Naive thymus-derived CD8-positive, alpha-beta T cell (primary cell): ENCODE measurements at places on chromosomes 3 and 15.
A peak's percentile ranks its signal among the peaks of the same experiment; 100 is the strongest.

GRCh38 chr15:91954292-91954691 is 100.8 kb downstream of the SLCO3A1 start:
- no peaks in the 10 kb centered on the region for H3K27me3 ChIP-seq
- no peak overlapping the region for H3K4me3 ChIP-seq
- no peak overlapping the region for H3K27ac ChIP-seq
- H3K4me1 ChIP-seq, result peaks cover 46% of the 10 kb centered on the region
- H3K36me3 ChIP-seq, result no peaks in the 10 kb centered on the region
- DNase-seq, result no peak

DNA sequence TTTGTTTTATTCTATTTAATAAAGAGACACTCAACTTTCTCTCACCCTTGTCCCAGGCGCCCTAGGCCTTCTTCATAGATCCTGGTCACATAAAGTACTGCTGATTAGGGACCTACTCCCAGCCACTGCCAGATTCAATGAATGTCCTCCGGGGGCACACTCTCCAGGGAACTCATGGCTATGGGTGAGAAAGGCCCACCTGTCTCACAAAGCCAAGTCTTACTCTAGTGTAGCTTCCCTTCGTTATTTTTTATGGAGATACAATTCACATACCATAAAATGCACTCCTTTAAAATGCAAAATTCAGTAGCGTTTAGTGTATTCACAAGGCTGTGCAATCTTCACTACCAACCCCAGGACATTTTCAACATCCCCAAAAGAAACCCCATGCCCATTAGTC is 87.8 kb downstream of the ADCY5 start:
- no peak for DNase-seq
- H3K4me3 ChIP-seq, result no peak overlapping the region
- H3K36me3 ChIP-seq, result no peaks in the 10 kb centered on the region
- H3K27ac ChIP-seq, result no peak overlapping the region
- H3K4me1 ChIP-seq, result no peaks in the 10 kb centered on the region

DNA sequence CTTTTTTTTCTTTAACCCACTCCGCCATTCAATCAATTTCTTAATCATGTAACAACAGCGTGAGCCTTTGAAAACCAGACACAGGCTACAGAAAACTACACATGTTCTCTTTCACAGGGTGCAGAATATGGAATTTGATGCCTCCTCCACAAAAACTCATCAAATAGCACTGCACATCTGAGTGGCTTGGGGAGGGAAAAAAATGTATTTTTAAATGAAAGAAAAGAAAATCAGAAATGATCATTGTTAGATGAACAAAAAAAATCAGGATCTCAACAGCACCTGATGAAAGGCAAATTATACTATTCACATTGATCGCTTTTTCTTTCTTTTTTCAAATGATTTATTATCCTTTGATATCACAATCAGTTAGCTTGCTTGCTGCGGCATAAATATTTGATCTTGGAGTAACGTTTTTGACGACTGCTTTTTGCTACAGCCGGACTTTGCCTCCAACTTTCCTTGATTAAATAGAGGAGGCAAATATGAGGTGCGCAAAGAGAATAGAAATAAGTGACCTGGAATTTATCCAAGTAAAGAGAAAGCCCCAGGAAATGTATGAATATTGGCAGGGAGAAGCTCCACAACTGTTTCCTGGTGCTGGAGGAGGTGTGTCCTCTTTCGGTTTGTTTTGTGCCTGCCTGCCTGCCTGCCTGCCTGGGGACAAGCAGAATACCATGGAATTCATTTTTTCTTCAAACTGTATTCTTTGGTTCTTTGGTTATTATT is 63.1 kb downstream of the EDEM1 start:
- H3K36me3 ChIP-seq, result no peaks in the 10 kb centered on the region
- no peak for DNase-seq
- peaks cover 2% of the 10 kb centered on the region for H3K4me1 ChIP-seq
- no peak overlapping the region for H3K4me3 ChIP-seq
- H3K27ac ChIP-seq, result no peak overlapping the region
- H3K27me3 ChIP-seq, result no peaks in the 10 kb centered on the region

- no peak for DNase-seq
- peaks cover 93% of the 10 kb centered on the region for H3K4me1 ChIP-seq
- H3K4me3 ChIP-seq, result peak overlapping the region; percentile 34
- peaks cover 38% of the 10 kb centered on the region for H3K36me3 ChIP-seq
- no peaks in the 10 kb centered on the region for H3K27me3 ChIP-seq
Measured at GRCh38 chr3:152382312-152383135, 113.8 kb downstream of the MBNL1 start.

DNA sequence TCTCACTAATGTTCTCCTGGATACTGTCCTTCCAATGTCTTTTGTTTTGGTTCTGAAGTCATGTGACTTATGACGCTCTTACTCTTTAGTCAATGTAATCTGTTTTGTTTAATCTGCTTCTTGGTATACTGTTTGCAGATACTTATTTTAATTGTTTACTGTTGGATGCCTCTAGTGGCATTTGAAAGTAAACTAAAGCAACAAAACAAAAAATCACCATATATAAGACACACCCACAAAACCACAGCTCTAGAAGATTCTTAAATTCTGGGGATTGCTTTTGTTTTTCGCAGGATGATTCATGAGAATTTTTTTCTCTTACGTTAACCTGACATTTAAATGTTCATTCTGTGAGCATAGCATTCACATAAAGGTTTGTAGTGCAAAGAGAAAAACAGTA is 16.8 kb downstream of the SLC25A26 start:
- no peak overlapping the region for H3K4me3 ChIP-seq
- H3K27ac ChIP-seq, result no peak overlapping the region
- no peak for DNase-seq
- peaks cover 61% of the 10 kb centered on the region for H3K36me3 ChIP-seq
- H3K4me1 ChIP-seq, result peaks cover 21% of the 10 kb centered on the region
- no peaks in the 10 kb centered on the region for H3K27me3 ChIP-seq

GRCh38 chr3:156665291-156665690 is 9.1 kb upstream of the TIPARP start:
- H3K4me1 ChIP-seq, result peaks cover 8% of the 10 kb centered on the region
- no peak overlapping the region for H3K27ac ChIP-seq
- H3K36me3 ChIP-seq, result no peaks in the 10 kb centered on the region
- H3K4me3 ChIP-seq, result no peak overlapping the region

- peak overlapping the region; percentile 41 for H3K4me3 ChIP-seq
- peaks cover 19% of the 10 kb centered on the region for H3K4me1 ChIP-seq
- no peak for DNase-seq
- peaks cover 27% of the 10 kb centered on the region for H3K27me3 ChIP-seq
- no peaks in the 10 kb centered on the region for H3K36me3 ChIP-seq
Measured at GRCh38 chr3:66603151-66603611, 102.4 kb upstream of the LRIG1 start.

DNA sequence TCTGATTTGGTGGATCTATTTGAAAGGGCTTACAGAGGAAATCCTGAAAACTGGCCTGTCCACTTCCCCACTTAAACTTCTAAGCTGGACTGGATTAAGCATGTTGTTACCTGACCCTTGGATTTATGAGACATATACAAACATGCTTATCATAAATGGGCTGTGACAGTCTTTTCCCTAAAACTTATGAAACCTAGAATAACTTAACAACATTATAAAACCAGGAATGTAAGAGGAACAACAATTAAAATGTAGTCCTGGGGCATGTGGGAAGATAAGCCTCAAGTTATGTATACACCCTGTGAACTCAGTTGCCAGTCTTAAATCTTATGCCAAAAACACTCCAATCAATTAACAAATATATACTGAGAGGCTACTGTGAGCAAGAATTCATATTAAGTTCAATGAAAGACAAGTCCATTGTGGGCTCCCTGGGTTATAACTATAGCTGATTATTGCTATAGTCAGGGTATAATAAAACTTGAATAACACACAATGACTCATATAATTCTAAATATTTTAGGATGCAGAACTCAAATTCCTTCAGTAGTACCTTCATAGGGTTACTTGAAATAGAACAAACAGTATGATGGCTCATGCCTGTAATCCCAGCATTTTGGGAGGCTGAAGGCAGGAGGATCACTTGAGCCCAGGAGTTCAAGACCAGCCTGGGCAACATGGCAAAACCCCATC is 87.2 kb upstream of the PPIB start:
- no peaks in the 10 kb centered on the region for H3K27me3 ChIP-seq
- H3K4me3 ChIP-seq, result no peak overlapping the region
- H3K27ac ChIP-seq, result no peak overlapping the region
- H3K36me3 ChIP-seq, result peaks cover under 1% of the 10 kb centered on the region
- H3K4me1 ChIP-seq, result peaks cover 12% of the 10 kb centered on the region
- DNase-seq, result no peak

- peaks cover 37% of the 10 kb centered on the region for H3K4me1 ChIP-seq
- H3K27me3 ChIP-seq, result no peaks in the 10 kb centered on the region
- DNase-seq, result no peak
Measured at GRCh38 chr3:18443665-18444594, 18.8 kb upstream of the SATB1 start.

DNA sequence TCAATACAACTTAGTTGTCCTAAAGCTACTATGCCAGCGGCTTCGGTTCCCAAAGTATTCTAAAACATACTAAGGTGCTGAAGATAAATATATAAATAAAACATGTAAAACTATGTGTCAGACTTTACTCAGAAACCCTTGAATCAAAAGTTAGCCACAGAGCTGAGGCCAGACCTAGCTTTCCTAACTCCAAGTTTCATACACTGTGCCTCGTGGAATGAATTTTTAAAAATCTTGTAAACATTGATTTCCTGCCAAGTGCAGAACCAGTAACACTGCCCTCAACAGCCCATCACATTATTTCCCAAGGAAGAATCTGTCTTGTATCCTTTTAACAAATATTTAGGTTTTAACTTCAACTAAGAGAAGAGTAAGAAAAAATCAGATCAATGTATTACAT is 36.4 kb downstream of the TAMM41 start:
- H3K27me3 ChIP-seq, result no peaks in the 10 kb centered on the region
- peaks cover 30% of the 10 kb centered on the region for H3K36me3 ChIP-seq
- H3K4me3 ChIP-seq, result no peak overlapping the region

DNA sequence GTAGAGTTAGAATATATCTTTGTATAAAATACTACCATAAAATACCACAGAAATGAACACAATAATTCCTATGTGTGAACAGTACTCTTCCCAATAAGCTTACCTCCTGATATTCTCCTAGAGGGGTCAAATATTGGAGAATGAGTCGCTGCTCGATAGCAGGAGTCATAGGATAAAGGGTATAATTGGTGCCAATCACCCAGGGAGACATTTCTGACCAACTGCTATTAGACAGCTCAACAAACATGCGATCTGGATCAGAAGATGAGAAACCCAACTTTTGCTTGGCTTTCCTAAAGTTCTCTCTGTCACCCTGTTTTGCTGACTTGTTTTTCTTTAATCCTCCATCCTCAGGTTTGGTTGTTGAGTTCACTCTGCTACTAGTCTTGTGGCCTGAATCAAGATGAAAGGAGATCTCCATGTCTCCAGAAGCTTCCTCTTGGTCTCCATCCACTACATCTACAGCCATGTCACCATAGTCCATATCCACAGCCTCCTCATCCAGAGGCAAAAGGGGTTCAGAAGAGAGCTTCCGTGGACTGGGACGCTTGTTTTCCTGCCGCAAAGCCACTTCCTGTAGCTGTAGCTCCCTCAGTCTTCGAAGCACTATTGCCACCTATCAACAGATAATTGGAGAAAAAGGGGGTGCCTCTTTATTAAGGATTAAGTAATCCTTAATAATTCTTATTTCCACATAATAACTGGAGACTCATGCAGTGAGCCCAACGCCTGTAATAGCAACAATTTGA is 50.4 kb downstream of the RBM15B start:
- peak overlapping the region; percentile 53 for H3K27ac ChIP-seq
- H3K27me3 ChIP-seq, result no peaks in the 10 kb centered on the region

DNA sequence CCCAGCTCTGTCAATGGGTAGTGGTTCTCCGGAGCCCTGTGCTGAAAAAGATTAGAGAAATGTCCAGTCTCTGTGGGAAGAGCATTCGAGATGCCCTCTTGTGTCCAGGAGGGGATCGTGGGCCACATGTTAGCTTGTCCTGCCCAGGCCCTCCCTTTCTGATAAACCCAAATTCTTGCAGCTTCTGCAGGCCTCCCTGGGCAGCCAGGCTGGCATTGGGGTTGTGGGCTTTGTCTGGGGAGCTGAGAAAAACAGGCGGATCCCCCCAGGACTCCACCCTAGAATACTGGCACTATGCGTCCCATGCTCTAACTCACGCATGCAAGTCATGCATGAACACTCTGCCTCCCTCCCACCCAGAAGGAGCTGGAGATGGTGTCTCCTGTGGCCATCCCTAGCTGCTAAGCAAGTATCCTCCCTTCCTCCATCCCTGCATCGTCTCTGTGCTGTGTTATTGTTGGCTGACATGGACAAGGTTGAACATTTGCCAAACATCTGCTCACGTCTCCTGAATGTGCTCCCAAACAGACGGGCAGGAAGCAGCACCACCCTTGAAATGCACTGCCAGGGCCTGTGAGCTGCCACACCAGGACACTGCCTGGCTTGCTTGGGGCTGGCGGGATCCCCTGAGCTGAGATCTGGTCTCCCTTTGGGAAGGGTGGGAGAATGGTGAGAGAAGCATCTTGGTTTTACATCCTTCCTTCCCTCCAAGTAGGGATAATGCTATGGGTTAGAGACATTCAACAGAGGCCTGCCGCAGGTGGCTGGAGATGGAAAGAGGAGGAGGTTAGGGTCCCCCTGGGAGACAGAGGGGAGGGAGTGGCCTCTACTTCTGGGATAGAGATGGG is 26.5 kb downstream of the CFAP161 start:
- DNase-seq, result no peak
- no peak overlapping the region for H3K4me3 ChIP-seq

DNA sequence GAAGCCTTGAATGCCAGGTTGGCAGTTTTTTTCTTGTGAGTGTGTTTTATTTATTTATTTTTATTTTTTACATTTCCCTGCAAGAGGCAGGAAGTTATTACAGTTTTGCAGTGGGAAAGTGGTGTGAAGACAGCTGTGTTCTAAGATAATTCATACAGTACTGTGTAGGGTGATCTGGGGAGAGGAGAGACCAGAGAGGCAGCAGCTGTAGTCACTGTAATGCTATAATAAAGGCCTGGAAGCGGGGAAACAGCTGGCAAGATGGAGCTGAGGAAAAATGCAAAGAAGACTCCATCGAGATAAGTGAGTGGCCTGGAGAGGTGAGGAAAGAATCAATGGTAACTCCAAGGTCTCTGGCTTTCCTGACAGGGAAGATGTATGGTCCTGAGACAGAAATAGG is 23.1 kb downstream of the CNTN3 start:
- H3K27me3 ChIP-seq, result no peaks in the 10 kb centered on the region
- no peak for DNase-seq
- H3K4me3 ChIP-seq, result no peak overlapping the region
- no peaks in the 10 kb centered on the region for H3K4me1 ChIP-seq
- H3K36me3 ChIP-seq, result no peaks in the 10 kb centered on the region

DNA sequence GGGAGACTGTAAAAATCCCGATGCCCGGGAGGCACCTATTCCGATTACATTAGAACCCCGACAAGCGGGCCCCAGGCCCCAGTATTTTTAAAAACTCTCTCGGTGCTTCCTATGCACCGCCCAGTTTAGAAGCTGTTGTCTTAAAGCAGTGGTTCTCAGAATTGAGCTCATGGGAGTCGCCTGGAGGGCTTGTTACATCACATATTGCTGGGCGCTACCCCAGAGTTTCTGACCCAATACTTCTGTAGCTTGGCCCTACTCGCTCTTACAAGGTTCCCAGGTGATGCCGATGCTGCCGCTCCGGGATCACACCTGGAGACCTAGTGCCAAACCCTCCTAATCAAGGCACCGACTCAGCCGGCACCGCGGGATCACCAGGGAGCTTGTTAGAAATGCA is 35.2 kb downstream of the CPN2 start:
- no peak overlapping the region for H3K27ac ChIP-seq
- H3K36me3 ChIP-seq, result peaks cover 9% of the 10 kb centered on the region
- H3K4me1 ChIP-seq, result peaks cover 6% of the 10 kb centered on the region
